Karpas-422 (cell line): ENCODE measurements at places on chromosomes 13 and 19.

GRCh38 chr19:6458695-6459261 is 814 bp downstream of the SLC25A23 start:
- DNase-seq = peak; percentile 54

- no peak for DNase-seq
Measured at GRCh38 chr13:51976423-51976822, 34.8 kb downstream of the ATP7B start.

DNA sequence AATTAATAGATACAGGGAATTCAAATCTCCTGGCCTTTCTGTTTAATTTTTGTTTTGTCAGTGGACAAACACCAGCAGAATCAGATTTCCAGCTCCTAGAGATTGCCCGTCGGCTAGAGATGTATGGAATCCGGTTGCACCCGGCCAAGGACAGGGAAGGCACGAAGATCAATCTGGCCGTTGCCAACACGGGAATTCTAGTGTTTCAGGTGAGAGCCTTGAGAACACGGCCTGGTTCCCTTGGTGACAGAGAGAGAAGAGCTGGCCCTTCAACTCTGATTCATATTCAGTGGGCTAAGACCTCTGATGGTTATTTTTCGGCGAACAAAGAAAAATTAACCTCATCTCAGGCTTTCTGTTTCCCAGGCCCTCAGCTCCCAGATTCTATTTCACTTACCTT is 191.3 kb downstream of the STK24 start:
- DNase-seq = no peak

- no peak for DNase-seq
Measured at GRCh38 chr13:83214452-83214851, 667.8 kb downstream of the SLITRK1 start.

DNA sequence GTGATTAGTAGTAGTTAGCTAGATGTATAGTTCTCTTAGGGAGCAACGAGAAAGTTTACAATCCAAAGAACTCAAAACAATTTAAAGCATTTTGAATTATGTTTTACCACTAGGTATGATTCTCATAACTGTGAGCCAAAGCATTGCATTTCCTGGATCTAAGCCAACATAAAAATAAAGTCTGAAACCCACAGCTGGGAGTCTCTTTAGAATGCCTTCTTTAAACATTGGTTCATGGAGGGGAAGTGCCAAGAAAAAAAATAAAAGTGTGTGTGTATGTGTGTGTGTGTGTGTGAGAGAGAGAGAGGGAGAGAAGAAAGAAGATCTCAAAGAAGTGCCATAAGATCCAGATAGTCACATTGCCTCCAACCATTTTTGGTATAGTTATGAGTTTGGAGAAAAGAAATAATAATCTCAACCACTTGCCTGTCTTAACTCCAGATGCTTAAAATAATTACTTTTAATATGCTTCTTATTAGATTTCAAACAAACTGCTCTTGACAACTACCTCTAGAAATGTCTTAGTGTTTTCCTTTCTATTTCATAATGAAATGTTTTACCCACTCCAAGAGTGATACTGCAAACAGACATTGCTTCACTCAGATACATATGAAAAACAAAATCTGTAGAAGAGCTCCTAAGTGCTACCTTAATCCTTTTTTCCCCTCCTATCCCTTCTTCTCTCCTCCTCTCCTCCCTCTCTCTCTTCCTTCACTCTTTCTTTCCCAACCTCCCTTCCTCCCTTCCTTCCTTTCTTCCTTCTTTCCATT is 554.1 kb downstream of the KCTD12 start:
- DNase-seq = no peak

DNA sequence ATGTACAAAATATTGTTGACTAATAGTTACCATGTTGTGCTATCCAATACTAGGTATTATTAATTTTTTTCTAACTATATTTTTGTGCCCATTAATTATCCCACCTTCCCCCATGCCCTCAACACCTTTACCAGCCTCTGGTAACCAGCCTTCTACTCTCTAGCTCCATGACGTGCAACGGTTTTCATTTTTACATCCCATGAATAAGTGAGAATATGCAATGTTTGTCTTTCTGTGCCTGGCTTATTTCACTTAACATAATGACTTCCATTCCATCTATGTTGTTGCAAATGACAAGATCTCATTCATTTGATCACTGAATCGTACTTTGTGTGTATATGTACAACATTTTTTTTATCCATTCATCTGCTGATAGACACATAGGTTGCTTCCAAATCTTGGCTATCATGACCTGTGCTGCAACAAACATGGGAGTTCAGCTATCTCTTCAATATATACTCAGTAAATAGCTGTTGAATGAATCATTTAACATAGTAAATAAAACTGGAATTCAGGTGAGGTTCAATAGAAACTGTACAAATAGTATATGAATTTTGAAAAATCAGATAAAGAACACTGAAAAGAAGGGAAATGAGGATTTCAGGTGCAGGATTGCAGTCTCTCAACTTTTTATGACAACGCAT is 509.0 kb upstream of the MIR17HG start:
- no peak for DNase-seq

- peak; percentile 46 for DNase-seq
Measured at GRCh38 chr19:17079710-17080439, 4.3 kb downstream of the MYO9B start.

- peak; percentile 41 for DNase-seq
Measured at GRCh38 chr19:14096272-14096992, 5.9 kb upstream of the SAMD1 start.

GRCh38 chr13:112576191-112576590 is 11.8 kb downstream of the TUBGCP3 start:
- no peak for DNase-seq
